ENCODE measurements at places on chromosomes 7 and 10. TPM values are rescaled to one million over a fixed set of nuclear protein-coding genes. Genes with fewer than 3 reads are reported as not detected.

PURB gene
- total RNA-seq = 25.0 TPM

CACNB2 gene
- total RNA-seq = 0.33 TPM

HNRNPA2B1 gene
- total RNA-seq = 92.5 TPM

PKD2L1 gene
- under 0.01 TPM for total RNA-seq

SYT15 gene
- not detected for total RNA-seq

MLLT10 gene
- total RNA-seq = 49.2 TPM

ST7 gene
- total RNA-seq = 18.0 TPM

PAX4 gene
- total RNA-seq = not detected

GFRA1 gene
- not detected for total RNA-seq

AGAP9 gene
- total RNA-seq = 2.6 TPM

ADAMTS14 gene
- total RNA-seq = 4.0 TPM

TMEM184A gene
- total RNA-seq = 0.11 TPM

VWA2 gene
- not detected for total RNA-seq
